ENCODE measurements at places on chromosomes 2 and 18.

DNA sequence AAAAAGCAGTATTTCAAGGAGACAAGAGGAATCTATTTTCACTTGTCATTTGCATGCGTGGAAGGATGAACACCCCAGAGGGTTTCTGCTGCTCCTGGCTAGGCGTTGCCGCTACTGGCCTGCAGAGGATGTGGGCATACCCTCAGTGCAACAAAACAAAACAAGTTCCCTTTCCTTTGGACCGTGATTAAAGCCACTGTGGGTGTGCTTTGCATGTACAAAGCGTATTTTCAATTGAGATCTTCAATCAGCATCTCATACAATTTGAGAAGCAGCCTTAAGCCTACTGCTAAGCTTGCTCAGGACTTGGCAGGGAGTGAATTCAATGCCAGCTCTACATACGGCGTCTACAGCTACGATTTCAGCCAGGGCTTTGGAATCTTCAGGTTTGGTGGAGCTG lies 298.4 kb downstream of the LPIN1 start:
- DNase-seq, result no peak

DNA sequence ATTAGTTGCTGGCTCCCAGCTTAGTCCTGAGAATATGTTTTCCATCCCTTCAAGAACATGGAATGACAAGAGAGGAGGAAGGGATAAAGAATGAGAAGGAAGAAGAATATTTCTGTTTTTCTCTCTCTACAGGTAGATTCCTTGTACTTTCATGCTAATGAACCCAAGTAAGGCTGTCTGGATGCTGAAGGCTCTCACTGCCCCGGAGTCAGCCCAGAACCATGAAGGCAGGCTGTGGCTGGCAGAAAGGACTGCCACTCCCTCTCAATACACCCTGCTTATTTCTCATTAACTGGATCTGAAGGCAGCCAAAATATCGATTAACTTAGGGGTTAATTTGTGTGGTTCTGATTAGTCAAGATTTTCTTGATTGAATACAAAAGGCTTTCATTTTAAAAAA lies 93.1 kb upstream of the NPAS2 start:
- DNase-seq, result no peak

- no peak for DNase-seq
Observed at GRCh38 chr2:189285349-189285748, 105.8 kb upstream of the COL5A2 start.

DNA sequence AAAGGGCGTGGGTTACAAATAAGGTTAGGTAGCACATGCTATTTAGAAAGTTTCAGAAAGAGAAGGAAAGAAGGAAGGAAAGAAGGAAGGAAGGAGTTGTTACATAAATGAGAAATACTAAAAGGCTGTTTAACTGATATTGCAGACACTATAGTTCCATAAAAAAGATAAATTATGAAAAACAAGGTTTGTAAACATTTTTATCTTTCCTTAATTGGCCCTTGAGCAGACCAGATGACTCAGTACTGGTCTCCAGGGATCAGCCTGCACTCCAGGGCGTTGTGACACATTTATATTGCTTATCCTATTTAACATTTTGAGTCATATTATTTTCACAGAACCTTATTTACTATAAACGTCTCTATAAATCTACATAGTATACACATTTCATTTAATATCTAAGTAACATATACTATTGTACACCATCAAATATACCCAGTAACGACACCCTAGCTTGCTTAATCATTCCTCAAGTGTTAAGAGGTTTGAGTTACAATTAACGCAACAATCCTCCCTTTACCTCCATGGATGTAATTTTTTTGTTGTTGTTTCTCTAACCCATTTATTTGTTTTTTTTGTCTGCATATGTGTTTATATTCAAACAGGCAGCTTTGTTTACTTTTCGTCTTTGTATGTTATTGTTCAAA lies 2.8 kb upstream of the RAB31 start:
- DNase-seq, result no peak

- DNase-seq, result no peak
Observed at GRCh38 chr2:213087040-213087439, 64.4 kb downstream of the IKZF2 start.

GRCh38 chr2:35463805-35464596 lies 891.6 kb upstream of the CRIM1 start:
- no peak for DNase-seq

GRCh38 chr2:66577321-66578053 lies 142.6 kb downstream of the MEIS1 start:
- no peak for DNase-seq

DNA sequence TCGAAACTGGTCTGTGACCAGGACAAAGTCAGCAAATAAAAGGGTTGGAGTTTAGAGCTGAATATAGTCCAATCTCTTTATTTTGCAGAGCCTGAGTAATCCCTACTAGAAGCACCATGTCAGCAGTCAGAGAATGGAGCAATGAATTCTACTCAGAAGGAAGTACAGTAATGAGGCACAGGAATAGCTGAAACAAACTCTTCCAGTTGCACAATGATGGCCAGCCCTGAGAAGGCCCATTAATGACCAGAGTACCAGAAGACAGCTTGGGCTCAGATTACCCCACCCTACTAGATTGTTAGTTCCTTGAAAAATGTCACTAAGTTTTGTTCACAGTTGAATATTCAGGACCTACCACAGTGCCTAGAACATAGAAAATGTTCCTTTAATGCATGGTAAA lies 40.3 kb upstream of the SCG2 start:
- DNase-seq, result no peak

- DNase-seq, result no peak
Observed at GRCh38 chr2:42298132-42298531, 62.9 kb downstream of the COX7A2L start.

GRCh38 chr2:127515383-127515915 lies 10.8 kb downstream of the IWS1 start:
- no peak for DNase-seq

GRCh38 chr2:127508631-127509034 lies 17.7 kb downstream of the IWS1 start:
- no peak for DNase-seq

- DNase-seq, result no peak
Observed at GRCh38 chr18:62952807-62953206, 237.5 kb downstream of the PHLPP1 start.

- no peak for DNase-seq
Observed at GRCh38 chr2:29276151-29276550, 160.9 kb downstream of the CLIP4 start.

DNA sequence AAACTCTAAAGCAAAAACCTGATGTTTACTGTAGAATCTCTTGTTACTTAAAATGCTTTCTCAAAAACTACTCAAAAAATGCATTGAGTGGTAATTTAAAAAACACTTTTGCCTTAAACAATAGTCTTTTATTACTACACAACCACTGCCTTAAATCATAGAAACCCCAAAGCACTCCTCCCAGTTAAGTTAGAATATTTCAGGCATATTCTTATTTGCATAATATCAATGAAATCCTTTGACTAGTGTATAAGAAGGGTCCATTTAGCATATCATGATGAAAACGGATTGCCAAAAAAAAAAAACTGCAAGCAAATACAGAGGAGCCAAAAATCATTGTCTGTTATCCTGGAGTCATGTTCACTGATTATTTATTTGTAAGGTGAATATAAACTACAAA lies 119.2 kb downstream of the PTPRM start:
- DNase-seq, result no peak

GRCh38 chr2:227164763-227165291 lies 403 bp downstream of the COL4A3 start:
- no peak for DNase-seq

- no peak for DNase-seq
Observed at GRCh38 chr2:225748609-225749008, 349.1 kb downstream of the NYAP2 start.

GRCh38 chr2:72605836-72606442 lies 219.9 kb downstream of the EXOC6B start:
- no peak for DNase-seq

- DNase-seq, result no peak
Observed at GRCh38 chr2:63591566-63592175, 2.9 kb downstream of the MDH1 start.

GRCh38 chr18:23458830-23459529 lies 5.9 kb downstream of the RIOK3 start:
- DNase-seq, result no peak

DNA sequence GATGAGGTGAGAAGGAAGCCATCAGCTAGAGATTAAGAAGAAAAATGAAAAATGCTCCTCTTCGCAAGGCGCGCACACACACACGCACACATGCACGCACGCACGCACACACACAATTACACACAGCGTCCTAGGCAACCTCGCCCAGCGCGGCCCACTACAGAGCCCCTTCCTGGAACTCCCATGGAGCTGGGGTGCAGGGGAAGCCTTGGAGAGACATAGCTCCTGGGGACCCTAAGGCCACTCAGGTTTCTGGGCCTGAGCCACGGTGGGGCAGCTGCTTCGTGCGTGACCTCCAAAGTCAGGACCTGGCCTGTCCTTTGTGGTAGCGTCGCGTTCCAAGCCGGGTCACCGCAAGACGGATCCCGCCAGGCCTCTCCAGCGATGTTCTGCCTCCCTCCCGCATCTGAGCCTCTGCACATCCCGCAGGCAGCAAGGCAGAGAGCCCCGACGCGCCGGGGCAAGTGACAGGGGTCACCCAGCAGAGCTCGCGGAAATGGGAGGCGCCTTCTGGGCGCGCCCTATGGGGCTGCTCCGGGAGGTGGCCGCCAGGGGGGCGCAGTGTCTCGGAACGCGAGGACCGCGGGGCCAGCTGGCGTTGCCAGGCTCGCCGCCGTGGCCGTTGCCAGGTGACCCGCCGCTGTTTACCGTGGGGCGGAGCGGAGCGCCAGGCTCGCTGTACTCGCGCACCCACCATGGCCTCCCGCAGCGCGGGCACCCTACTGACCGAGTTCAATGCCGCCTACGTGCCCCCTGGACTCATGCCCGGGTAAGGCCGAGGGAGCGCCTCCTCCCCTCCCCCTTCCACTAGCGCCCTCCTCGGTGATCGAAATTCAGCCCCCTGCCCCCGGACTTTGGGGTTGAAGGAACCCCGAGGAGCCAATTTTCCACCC lies 79.0 kb downstream of the CIB4 start:
- no peak for DNase-seq

DNA sequence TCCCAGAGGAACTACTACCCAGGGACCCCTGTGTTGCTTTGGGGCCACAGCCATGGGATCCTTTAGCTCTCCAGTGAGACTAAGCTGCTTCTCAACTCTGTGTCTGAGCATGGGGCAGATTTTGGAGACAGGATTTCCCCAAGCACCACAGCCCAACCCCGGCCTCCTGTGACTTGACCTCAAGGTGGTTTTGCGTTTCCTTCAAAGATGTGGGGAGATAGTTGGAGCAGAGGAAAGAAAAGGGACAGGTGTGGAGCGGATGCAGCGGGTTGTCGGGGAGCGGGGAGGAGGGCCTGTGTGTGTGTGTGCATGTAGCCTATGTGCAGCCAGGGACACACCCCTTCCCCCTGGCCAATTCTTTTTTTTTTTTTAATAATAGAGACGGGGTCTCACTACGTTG lies 10.2 kb downstream of the ARID5A start:
- no peak for DNase-seq

GRCh38 chr2:239866350-239866749 lies 158.8 kb downstream of the NDUFA10 start:
- no peak for DNase-seq
